ENCODE measurements at places on chromosomes 16 and 17. TPM values are rescaled to one million over a fixed set of nuclear protein-coding genes. Genes with fewer than 3 reads are reported as not detected.
A peak's percentile ranks its signal among the peaks of the same experiment; 100 is the strongest.

Gene SOX9
- polyA plus RNA-seq = not detected

GRCh38 chr17:51353296-51353695 is 93.0 kb downstream of the UTP18 start:
- DNase-seq = no peak

DNA sequence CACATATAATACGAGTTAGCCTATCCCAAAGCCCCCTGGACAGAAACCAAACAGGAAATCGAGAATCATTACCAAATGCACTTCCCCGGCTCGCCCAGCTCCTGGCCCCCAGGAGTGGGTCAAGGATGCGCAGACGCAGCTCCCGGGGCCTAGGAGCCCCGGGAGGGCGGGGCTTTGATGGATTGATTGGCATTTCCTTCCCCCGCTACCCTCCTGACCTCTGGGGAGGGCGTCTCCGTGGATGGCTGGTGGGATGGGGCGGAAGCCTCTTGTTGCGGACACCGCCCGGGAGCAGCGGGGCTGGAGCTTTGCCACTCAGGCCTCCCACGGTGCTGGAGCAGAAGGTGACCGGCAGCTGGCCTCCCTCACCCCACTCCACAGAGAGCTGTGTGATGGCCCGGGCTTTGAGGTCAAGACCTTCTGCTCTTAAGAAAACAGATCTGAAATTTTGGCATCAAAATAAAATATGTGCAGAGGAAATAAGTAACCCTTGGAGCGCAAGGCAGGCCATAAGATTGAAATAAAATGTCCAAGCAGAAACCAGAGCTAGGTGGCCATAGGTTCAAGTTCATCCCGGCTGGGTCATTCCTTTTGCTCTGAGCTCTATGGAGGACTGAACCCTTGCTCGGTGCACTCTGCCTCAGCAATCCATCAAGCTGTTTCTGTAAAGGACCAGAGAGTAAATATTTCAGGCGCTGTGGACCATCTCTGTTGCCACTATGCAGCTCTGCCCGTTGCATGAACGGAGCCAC is 262.3 kb downstream of the SOX9 start:
- no peak for DNase-seq

Gene SNAI3
- polyA plus RNA-seq = 5.5 TPM

DNA sequence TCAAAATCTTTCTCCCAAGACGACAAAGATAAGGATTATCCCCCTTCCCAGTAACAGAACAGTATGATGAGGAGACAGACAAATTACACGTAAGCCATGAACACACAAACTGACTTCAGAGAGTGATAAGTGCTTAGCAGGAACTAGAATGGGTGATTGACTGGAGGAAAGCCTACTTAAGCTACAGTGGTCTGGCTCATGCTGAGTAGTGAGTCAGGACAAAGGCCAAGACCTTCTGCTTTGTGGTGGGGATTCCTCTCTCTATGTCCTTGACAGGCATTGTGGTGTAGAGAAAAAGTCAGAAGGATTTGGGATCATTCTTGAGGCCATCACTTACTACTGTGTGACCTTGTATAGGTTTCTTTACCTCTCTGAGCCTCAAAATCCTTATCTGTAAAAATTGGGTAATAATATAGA is 381.9 kb upstream of the CCL2 start:
- DNase-seq = no peak

GRCh38 chr17:51435641-51436091 is 175.3 kb downstream of the UTP18 start:
- DNase-seq = no peak

Gene ACACA
- 7.0 TPM for polyA plus RNA-seq

GRCh38 chr16:11392041-11392581 is 46.9 kb downstream of the RMI2 start:
- DNase-seq = no peak

DNA sequence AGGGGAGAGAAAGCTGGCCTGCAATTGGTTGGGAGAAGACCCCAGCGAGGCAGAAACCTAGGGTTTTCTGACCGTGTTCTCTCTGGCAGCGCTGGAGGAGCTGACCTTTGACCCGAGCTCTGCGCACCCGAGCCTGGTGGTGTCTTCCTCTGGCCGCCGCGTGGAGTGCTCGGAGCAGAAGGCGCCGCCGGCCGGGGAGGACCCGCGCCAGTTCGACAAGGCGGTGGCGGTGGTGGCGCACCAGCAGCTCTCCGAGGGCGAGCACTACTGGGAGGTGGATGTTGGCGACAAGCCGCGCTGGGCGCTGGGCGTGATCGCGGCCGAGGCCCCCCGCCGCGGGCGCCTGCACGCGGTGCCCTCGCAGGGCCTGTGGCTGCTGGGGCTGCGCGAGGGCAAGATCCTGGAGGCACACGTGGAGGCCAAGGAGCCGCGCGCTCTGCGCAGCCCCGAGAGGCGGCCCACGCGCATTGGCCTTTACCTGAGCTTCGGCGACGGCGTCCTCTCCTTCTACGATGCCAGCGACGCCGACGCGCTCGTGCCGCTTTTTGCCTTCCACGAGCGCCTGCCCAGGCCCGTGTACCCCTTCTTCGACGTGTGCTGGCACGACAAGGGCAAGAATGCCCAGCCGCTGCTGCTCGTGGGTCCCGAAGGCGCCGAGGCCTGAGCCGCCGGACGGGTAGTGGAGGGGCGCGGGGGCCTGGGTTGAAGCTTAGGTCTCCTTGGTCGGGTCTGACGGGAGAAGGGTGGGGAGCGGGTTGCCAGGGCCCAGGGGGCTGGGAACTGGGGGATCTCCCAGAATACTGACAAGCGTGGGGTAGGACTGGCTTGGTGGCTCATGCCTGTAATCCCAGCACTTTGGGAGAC is 7.4 kb upstream of the PYDC1 start:
- DNase-seq = no peak

GRCh38 chr17:20116683-20117309 is 107.6 kb downstream of the SPECC1 start:
- DNase-seq = peak; percentile 52

DNA sequence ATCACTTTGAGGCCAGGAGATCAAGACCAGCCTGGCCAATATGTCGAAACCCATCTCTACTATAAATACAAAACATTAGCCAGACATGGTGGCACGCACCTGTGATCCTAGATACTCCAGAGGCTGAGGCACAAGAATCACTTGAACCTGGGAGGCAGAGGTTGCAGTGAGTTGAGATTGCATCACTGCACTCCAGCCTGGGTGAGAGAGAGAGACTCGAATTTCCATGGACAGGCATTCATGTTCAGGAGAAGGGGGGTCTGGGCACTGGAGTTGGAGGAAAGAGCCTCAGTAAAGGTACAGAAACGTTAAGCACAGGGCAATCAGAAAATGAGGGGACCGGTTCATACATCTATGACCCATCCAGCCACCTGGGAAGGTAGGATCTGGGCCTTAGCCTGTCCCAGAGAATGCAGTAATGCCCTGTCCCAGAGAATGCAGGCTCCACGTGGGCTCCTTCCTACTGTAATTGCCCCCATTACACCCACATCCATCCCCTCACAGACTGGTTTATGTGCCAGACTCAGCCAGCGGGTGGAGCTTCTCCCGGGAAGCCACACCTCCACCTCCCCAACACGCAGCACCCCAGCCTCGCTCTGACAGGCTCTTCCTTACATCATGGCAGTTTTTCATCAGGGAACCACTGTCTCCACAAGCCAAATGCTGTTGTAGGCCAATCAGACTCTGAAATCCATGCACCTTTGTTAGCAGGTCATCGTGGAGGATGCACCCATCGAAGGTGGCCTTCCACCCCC is 21.6 kb upstream of the ARL4D start:
- no peak for DNase-seq

GRCh38 chr17:69090365-69090764 is 29.6 kb upstream of the ABCA9 start:
- DNase-seq = no peak

Gene DCXR
- polyA plus RNA-seq = 74.0 TPM

Gene GFOD2
- 8.3 TPM for polyA plus RNA-seq

DNA sequence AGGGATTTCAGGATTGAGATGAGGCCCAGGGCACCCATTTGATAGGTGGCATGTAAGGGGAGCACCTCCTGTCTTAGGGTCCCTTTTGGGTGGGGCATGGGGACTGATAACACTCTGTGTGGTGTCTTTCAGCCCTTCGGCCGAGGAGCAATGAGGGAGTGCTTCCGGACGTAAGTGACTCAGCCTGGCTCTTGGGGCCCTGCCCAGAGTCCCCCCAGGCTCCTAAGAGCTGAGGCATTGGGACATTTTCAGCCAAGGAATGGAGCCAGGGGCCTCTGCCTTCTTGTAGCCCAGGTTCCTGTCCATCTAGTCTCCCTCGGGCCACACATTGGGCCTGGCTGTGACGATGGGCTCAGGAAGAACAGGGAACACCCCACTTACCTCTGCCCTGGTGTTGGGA is 44.4 kb downstream of the EEF2K start:
- no peak for DNase-seq

DNA sequence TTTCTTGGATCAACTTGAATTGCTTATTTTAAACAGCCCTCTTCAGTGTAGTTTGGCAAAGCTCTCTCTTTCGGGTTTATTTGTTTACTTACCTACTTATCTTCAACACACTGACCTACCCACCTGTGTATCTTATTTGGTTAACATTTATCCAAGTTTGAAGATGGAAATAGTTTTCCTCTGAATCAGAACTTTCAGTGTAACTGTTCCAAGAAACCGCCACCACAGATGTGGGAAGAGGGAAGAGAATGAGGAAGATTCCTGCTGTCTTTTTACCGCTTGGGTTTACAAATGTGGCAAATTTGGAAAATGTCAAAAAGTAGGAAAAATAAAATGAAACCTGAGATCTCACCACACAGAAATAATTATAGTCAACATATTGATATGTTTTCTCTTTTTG is 115.8 kb downstream of the MSI2 start:
- no peak for DNase-seq

DNA sequence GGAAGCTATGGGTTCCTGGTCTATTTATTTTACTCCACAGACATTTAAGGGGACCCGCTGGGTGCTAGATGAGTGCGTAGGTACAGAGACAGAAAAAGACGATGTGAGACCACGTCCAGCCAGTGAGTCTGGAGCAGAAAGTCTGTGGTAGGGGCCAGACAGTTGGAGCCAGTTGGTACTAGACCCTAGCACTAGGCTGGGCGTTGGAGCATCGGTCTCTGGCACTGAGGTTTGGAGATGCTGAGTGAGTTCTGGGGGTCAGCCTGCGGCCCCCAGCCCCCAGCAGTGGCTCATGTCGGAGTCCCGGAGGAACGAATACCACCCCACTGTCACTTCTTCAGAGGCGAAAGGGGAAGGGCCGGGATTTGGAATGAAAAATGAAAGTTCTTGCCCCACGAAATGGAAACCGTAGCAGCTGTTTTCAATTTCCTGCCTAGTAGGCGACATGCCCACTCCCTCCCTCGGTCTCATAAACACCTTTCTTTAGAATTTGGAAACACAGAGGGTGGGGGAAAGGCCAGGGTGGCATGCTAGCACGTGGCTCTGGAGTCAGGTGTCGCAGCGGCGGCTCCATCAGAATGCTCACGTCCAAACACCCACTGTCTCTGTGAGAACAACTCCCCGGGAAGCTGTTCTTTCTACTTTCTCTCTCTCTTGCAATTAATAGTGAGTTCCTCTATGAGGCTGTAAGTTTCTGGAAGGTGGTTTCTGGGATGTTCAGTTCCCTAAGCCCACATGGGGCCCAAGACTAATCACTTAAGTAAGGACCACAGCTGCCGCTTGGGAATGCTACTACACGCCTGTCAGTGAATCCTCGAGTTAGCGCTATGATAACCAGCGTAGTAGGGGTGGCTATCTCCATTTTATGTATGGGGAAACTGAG is 96.8 kb downstream of the IRF8 start:
- DNase-seq = peak; percentile 70

Gene NATD1
- 0.52 TPM for polyA plus RNA-seq

GRCh38 chr17:82856361-82856760 is 16.5 kb upstream of the ZNF750 start:
- no peak for DNase-seq

- no peak for DNase-seq
These were observed 28.5 kb upstream of the ERN1 start for GRCh38 chr17:64158406-64158805.

DNA sequence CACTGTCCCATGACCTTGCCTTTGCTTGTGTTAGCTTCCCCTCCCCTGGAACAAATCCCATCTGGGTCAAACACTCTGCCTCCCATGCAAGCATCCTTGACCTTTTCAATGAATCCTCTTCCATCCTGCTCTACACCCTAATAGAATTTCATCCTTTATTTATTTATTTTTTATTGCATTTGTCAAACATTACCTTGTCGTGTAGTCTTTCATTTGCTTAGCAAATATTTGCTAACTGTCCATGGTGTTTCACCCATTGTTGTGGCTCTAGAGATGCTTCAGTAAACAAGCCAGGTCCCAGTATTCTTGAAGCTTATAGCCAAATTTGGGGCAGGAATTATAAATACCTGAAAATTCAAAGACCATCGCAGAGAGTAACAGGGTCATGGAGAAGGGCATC is 51.0 kb upstream of the MRTFB start:
- no peak for DNase-seq

GRCh38 chr16:7990626-7991260 is 599.6 kb downstream of the TMEM114 start:
- no peak for DNase-seq

- no peak for DNase-seq
These were observed 303.7 kb upstream of the PMFBP1 start for GRCh38 chr16:72475688-72476087.

- DNase-seq = no peak
These were observed 120.4 kb upstream of the LHX1 start for GRCh38 chr17:36816907-36817288.

Gene SNX11
- polyA plus RNA-seq = 59.4 TPM

Gene EMC8
- 21.0 TPM for polyA plus RNA-seq

DNA sequence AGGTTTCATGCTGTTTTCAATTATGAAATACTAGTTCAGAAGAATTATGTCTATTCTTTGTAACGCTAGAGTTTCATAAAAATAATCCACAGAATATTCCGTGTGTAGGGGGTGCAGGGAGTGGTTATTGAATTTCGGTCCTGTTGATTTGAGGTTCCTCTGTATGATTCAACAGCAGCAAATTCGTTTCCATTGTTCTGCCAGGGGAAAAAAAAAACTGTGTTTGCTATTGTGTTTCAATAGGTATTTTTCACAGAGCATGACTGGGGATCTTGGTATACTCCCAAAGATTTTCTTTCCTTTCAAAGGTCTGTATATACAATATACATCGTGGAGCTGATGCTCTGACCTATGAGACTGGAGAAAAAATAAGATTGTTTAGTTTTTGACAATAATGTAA is 15.8 kb downstream of the SHISA9 start:
- DNase-seq = no peak

- DNase-seq = peak; percentile 44
These were observed 19.1 kb downstream of the OSBPL7 start for GRCh38 chr17:47802341-47803022.

Gene PRM1
- polyA plus RNA-seq = not detected

Gene WSCD1
- polyA plus RNA-seq = not detected

Gene APOBR
- polyA plus RNA-seq = not detected

DNA sequence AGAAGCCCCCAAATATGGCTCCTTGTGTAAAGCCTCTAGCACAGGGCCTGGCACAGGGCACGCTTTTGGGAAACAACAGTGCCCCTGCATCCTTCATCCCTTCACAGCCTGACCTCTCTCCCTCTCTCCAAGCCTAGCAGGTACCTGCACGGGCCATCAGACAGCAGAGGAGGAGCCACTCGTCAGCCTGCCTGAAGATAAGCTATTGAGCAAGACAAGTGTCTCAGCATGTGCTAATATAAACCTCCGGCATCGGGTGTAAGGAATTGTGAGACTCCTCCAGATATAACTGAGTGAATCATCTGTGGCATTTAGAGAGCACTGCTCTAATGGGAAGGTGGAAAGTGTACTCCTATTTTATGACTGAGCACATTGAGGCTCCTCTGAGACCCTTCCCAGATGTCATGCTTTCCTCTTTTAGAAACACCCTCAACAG is 38.3 kb downstream of the TBX4 start:
- DNase-seq = no peak

GRCh38 chr16:28161626-28162025 is 50.1 kb downstream of the XPO6 start:
- no peak for DNase-seq

GRCh38 chr17:62616993-62617893 is 10.2 kb upstream of the MRC2 start:
- no peak for DNase-seq

All from naive B cell (primary cell).